Muscle of leg (tissue), 16 donors: ENCODE measurements at places on chromosomes 12 and 14. TPM values are rescaled to one million over a fixed set of nuclear protein-coding genes. Genes with fewer than 3 reads are reported as not detected.

DNA sequence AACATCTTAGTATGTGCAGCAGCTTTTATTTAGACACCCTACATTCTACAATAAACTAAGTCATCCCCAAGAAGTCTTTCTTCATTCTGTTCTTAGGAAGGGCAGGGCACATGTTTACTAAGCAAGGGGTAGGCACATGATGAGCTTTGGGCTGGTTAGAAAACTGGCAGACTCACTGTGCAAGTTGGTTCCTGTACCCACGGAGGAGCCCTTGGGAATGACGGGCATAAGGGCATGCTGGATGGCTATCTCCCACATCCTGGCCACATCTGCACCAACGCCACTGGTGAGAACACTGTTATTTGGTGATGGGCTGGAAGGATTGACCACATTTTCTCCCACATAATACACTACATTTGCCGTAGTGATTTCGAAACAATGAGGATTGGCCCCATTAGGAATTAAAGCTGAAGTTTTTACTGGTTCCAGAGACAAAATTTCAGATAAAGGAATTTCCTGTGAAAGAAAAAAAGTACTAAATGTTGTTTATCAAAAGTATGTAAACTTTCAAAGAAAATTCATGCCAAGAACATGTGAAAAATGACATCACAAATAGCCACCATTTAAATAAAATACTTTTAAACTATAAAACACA, 297.0 kb downstream of the PRKD1 start:
- no peak for DNase-seq

Gene GPATCH2L
- polyA plus RNA-seq: 24.0 TPM

Gene NFE2
- 2.3 TPM for polyA plus RNA-seq

DNA sequence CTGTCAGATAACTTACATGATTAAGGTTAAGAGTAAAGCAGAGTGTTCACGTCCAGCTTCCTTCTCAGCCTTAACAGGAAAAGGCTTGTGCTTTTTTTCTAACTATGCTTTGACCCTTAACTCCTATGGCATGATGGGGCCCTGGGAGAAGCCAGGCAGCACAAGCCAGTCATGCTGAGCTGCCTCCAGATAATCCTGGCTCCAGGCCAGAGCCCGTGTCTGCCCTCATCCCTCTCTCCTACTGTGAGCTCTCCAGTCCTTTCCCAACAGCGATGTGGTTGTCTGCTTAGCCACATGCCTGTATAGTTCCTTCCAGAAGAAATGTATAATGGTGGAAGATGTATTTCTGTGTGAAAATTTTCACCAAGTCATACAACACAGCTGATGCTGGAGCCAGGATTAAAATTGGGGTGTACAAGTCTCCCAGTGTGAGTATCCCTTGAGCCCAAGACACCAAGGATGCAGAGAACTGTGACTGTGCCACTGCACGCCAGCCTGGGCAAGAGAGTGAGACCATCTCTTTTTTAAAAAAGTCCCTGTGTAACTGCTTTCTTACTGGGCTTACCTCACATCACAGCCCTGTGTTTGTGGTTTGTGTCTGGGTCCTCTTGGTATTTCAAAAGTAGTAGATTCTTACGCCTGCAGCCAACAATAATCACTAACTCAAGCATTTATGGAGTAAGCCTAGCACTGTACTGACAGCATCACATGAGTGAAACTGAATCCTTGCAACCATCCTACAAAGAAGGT, 7.9 kb upstream of the ITFG2 start:
- DNase-seq: peak; percentile 45

DNA sequence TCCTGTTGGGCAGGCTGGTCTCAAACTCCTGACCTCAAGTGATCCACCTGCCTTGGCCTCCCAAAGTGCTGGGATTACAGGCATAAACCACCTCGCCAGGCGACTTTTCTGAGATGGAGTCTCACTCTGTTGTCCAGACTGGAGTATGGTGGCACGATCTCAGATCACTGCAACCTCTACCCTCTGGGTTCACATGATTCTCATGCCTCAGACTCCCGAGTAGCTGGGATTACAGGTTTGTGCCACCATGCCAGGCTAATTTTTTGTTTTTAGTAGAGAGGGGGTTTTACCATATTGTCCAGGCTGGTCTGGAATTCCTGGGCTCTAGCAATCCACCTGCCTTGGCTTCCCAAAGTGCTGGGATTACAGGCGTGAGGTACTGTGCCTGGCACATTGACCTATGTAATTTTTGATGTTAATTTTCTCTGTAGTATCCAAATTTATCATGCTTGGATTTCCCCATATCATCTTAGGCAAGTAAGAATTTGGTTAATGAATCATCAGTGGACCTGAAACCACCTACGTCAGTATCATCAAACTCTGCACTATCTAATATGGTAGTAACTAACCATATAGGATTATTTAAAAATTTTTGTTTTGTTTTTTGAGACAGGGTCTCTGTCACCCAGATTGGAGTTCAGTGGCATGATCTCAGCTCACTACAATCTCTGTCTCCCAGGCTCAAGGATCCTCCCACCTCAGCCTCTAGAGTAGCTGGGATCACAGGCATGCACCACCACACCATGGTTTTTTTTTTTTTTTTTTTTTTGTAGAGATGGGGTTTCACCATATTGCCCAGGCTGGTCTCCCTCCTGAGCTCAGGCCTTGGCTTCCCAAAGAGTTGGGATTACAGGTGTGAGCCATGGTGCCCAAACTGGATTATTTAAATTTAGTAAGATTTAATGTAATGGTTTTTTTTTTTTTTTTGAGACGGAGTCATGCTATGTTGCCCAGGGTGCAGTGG, 11.9 kb upstream of the ATP5F1B start:
- DNase-seq: no peak

DNA sequence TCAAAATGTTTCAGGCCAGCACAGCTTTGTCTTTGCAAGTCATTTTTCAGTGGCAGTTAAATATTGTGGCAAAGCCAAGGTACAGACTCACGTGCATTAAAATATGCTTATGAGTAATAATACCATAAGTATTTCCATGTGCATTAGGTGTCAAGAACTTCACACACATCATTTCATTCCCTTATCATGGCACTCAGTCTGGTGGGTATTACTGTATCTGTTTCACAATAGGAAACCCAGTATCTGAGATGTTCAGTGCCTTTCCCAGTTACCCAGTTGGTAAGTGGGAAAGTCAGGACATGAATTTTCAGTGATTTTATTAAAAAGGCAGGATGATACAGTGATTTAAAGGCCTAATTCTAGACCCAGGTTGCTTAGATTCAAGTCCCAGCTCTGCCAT, 52.9 kb downstream of the IFNG start:
- DNase-seq: no peak

DNA sequence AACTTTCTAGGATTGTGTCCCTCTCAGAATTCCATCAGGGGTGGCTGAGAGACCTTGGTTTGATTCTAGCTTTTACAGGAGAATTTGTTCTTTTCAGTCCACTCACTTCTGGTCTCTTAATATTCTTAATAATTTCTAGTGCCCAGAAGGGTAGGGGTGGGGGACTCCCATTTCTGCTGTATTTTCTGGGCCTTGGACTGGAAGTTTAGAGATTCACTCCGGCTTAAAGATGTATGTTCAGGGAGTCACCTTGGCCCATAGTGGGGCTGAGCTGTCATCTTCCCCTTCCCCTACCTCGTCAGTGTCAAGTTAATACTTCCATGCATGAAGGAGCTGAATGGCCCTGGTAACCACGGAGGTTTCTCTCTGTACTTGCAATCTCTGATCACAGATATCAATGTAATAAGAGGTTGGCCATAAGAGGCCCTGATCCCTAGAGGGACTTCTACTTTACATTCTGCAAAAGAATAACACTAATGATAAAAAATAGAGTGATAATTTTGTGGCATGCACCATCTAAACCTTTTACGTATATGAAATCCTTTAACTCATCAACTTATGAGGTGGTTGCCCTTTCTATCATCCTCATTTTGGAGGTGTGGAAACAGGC, 6.7 kb downstream of the KRT81 start:
- DNase-seq: no peak

DNA sequence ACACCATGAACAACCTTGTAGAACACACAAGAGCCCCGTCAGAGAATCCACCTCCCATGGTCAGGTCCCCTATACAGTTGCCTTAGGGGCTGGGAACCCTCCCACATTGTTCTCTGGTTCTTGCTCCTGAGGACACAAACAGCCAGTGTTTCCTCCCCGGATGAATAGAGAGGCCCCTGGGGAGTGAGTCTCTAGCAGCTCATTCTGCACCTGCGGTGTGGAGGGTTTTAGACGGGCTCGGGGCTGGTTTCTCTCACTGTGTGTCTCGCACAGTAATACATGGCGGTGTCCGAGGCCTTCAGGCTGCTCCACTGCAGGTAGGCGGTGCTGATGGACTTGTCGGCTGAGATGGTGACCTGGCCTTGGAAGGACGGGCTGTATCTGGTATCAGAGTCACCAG, 1052.1 kb downstream of the TMEM121 start:
- DNase-seq: no peak

Gene BDKRB1
- 0.91 TPM for polyA plus RNA-seq
